ENCODE measurements at places on chromosomes 3 and 15. TPM values are rescaled to one million over a fixed set of nuclear protein-coding genes. Genes with fewer than 3 reads are reported as not detected.

DNA sequence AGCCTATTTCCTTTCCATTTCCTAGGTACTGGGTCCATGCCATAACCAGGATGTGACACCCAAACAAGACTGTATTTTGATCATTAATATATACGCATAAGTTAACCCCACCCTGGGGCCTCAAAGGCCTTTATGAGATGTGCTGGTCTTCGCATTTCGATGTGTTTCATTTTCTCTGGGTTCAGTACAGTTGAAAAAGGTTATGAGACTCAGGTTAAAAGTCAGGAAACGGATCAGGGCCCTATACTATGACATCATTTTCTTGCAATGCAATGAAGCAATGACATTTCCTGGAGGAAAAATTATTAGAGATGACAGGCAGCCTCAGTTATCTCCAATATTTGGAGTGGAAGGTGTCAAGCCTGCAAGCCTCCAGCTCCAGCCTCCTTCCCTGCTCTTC is 31.7 kb downstream of the TMEM212 start:
- peak; percentile 35 for DNase-seq

DNA sequence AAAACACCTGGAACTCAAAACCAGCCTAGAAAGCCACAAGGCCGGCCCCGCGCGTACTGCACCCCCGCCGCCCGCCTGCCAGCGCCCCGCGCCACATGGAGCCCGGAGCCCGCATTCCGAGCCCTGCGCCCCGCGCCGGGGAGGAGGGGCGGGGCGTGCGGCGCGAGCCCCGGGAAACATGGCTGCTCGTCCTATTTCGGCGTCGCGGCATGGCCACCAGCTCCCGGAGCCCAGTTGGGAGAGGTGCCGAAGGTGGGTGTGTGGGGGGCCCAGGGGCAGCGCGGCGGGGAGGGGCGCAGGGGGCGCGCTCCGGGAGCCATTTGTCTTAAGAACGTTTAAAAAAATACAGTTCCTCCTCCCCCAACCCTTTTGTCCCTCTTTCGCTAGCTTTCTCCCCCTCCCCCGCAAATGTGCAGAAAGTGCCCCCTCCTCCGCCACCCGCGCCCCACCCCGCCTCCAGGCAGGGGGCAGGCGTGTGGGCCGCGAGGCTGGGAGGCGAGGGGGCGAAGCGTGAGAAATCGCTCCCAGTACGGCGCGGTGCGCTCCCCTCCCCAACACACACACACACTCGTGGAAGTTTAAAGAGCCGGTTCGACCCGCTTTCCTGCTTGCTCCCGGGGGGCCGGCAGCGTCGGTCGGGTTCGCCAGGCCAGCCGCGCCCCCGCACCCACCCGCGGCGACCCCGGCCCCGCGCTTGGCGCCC is 2.5 kb downstream of the ANP32A start:
- no peak for DNase-seq

- DNase-seq: no peak
Observed at GRCh38 chr15:85754989-85755388, 39.7 kb downstream of the KLHL25 start.

Gene SUMF1
- total RNA-seq: 94.0 TPM

Gene PRSS50
- total RNA-seq: not detected

DNA sequence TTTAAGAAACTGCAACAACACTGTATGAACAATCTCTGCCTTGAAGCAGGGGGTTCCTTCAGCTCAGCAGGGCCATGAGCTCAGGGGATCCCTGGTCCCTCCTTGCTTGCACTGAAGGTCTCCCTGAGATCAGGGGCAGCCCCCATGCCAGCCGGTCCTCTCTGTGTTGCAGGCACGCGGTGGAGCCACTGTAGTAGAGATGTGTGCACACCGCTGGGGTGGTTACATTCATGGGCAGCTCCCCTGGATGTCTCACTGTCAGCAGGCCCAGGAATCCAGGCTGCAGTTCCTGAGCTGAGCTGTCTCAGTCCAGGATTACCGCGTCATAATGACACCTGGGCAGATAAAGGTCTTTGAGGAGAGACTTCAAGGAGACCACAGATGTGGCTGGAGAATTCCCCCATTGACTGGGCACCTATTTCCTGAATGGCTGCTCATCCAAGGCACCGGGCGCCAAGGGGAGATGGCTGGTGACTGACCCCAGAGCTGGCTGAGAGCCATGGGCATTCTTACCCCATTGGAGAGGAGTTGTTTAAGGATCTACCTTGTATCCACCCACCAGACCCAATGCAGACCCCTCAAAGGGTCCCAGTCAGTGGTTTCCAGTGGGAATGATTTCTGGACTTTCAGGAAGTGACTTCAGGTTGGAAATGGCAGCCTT is 10.4 kb upstream of the KLF13 start:
- DNase-seq: no peak

Gene MESP1
- total RNA-seq: 0.69 TPM

Gene ALPK3
- 79.8 TPM for total RNA-seq

Gene CD86
- total RNA-seq: not detected

DNA sequence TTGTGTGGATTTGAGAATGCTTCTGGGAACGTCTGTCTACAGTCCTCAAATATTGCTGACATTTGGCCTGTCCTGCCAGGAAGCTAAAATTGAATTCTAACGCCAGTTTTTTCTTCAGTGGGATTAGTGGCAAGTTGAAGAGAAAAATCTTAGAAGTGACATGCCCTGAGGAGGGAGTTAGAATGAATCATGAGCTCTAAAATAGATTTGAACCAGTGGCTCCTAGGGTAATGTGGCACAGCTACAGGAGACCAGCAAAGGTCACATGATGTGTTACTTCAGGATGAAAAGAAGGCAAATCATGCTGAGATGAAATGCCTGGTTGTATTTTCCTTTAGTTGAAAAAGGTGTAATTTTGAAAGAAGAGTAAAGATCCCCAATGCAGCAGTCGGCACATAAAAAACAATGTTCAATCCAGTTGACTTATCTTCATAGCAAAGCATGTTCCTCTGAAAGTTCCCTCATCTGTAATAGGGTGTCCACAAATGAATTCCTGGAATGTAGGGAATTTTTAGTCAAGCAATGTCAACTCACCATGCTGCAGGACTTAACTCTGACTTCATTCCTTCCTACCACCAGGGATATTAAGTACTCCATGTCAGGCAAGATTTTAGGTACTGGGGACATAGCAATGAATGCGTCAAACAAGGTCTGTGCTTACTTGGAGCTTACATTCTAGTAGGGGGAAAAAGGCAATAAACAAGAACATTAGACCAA is 171.6 kb downstream of the CADPS start:
- no peak for DNase-seq

Gene ZSCAN2
- total RNA-seq: 8.9 TPM

- DNase-seq: peak; percentile 25
Observed at GRCh38 chr3:130699765-130700164, 46.9 kb downstream of the PIK3R4 start.

DNA sequence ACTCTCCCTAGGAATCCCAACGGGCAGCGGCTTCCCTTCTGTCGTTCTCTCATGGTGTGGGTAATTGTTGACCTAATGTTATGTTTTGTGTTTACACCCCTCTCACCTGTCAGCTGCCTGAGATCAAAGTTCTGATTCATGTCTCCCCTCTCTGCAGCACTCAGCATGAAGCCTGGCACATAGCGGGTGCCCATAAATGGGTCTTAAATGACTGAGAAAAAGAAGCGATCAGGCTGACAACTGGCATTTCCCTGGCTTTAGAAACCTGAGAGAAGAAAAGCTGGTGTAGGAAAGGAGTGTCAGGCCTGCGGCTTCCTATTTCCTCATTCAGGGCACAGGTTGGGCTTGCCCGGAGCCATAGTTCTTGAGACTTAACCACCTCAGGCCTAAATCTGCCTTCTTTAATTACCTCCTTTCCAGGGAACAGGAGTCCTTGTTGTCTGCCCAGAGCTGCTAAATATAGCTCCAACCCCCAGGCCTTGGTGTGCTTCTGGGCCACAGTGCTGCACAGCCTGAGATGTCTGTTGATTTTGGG is 31.8 kb downstream of the LPP start:
- DNase-seq: peak; percentile 78

DNA sequence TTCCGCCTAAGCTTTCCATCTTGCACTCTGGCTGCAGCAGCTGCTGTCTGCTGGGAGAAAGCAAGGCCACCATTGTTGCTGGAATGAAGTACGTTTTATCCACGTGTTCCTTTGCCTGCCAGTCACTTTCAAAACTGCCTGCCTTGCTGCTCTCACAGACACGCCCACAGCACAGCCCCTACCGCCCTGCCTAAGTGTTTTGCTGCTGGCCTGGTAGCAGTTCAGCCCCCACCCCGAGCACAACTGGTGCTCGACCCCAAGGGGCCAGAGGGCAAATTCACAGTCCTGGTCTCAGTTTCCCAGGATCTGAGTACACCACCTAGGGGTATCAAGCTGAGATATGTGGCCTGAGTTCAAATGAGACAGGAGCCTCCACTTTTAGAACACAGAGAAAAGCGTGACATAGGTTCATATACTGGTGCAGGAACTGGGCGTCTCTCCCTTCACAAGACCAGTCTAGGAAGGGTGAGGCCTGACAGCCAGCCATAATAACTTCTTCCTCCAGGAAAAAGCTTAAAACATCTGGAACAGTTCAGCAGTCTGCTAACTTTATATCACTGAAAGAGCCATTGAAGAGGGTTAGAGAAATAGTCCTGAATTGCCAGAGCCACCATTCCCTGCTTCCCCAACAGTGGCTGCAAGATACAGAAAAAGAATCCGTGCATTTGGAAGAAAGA is 1012.3 kb downstream of the ZPLD1 start:
- DNase-seq: no peak

DNA sequence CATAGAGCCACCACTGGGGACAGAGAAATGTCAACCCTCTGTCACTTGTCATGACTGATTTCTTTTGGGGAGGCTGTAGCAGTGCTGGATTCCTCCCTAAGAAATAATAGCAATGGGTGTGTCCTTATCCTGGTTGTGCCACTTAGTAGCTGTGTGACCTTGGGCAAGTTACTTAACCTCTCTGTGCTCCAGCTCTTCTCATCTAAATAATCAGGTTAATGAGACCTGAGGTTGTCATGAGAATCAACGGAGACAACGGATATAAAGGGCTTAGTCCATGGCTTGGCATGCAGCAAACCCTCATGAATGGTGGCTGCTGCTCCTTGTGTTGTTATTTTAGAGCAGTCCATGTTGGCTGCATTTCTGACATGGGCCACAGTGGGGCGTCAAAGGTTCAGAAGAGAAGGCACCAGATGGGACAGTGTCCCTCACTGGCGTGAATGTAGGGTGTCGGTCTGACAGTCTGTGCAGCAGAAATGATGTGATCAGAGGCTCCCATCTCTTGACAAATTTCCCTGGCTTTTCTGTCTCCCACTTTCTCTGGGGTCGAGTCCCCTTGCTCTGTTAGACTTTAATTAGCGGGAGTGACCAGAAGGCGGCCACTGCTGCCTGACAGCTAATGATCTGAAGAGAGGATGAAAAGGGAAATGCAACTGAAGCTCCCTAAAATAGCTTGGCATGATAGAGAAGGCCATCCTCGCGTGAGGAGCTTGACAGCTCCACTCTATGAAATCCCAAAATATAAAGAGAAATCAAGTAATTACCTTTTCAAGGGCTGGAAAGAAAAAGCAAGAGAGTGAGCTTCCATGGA is 209.4 kb downstream of the CADPS start:
- peak; percentile 45 for DNase-seq

DNA sequence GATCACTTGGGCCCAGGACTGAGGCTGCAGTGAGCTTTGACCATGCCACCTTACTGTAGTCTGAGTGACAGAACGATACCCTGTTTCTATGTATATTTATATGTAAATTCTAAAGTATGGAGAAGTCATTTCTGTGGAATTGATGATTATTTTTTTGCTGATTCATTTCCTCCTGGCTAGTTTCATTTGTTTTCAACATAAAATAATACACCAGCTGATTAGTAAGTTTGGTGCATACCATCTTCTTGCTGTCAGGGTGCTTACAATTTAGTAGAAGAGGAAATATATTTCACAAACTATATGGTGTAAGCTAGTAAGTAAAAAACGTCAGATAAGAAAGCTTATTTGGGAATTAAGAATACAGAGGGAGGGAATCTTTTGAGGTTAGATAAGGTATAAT is 36.0 kb downstream of the SLC25A26 start:
- no peak for DNase-seq

DNA sequence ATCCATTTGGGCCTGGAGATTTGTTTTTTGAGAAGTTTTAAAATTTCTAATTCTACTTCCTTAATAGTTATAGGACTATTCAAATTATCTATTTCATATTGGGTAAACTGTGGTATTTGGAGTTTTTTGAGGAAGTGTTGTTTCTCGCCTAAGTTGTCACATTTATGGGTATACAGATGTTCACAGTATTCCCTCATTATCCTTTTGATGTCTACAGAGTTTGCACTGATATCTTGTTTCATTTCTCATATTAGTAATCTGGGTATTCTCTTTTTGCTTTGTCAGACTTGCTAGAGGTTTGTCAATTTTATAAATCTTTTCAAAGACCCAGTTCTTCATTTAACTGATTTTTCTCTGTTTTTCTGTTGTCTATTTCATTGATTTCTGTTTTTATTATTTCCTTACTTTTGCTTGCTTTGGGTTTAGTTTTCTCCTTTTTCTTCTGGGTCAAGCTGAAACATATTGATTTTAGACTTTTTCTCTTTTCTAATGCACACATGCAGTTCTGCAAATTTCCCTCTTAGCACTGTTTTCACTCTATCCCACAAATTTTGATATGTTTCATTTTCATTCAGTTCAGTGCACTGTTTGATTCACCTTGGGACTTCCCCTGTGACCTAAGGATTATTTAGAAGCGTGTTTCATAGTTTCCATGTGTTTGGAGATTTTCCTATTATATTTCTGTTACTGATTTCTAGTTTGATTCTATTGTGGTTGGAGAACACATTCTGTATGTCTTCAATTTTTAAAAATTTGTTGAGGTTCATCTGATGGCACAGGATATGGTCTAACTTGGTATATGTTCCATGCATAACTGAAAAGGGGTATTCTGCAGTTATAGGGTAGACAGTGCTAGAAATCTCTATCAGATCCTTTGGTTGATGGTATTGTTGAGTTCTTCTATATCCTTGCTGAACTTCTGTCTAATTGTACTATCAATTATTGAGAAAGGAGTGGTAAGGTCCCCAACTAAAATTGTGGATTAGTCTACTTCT is 79.6 kb downstream of the SUMF1 start:
- DNase-seq: no peak

Gene GP5
- total RNA-seq: under 0.01 TPM

- DNase-seq: no peak
Observed at GRCh38 chr15:57256939-57257338, 119.4 kb upstream of the CGNL1 start.

- no peak for DNase-seq
Observed at GRCh38 chr3:151391720-151392119, 7.2 kb upstream of the P2RY12 start.

DNA sequence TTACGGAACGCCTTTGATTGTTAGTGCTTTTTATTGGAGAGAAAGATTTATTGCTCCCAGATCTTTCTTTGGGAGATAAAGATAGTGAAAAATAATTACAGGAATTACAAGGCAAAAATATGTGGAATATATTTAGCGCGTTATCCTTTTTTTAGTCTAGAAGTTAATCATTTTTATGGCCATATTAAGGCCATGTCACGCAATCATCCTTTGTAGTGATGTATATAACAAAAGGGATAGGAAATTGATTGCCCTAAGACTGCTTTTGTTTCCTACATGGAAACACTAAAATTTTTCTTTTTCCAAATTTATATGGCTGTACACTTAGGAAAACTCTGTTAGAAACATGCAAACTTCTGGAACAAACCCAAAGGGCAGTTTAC is 1.5 kb downstream of the TRPC1 start:
- DNase-seq: no peak

GRCh38 chr3:29484633-29485032 is 203.8 kb downstream of the RBMS3 start:
- peak; percentile 60 for DNase-seq

Measured in renal cortical epithelial cell (primary cell).